Uterus (tissue), 4 donors: ENCODE measurements at places on chromosomes 3 and 15.

GRCh38 chr3:194089357-194090177 is 46.4 kb upstream of the HES1 start:
- peak; percentile 88 for DNase-seq

GRCh38 chr3:62774221-62774620 is 101.0 kb downstream of the CADPS start:
- no peak for DNase-seq

GRCh38 chr15:100968050-100968966 is 49.2 kb downstream of the LRRK1 start:
- DNase-seq: no peak

DNA sequence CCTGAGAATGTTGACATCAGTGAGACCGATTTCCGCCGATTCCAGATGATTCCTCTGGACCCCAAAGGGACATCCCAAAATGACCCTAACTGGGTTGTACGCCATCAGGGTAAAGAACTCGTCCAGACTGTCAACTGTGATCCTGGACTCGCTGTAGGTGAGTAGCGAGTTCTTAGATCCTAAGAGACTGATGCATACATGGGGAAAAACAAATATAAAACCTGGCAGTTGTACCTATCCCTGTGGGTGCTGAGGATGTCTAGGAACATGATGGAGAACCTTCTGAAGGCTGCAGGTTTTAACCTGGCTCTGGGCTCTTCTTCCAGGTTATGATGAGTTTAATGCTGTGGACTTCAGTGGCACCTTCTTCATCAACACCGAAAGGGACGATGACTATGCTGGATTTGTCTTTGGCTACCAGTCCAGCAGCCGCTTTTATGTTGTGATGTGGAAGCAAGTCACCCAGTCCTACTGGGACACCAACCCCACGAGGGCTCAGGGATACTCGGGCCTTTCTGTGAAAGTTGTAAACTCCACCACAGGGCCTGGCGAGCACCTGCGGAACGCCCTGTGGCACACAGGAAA is 12.3 kb downstream of the THBS1 start:
- no peak for DNase-seq

DNA sequence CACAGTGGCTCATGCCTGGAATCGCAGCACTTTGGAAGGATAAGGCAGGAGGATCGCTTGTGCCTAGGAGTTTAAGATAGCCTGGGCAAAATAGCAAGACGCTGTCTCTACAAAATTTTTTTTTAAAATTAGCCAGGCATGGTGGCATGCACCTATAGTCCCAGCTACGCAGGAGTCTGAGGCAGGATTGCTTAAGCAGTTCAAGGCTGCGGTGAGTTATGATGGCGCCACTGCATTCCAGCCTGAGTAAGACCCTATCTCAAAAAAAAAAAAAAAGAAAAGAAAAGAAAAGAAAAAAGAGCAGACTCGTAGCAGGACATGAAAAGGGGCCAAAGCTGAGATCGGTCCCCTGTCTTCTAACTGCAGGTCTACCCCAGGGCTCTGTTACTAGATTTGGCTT is 18.9 kb downstream of the SRGAP3 start:
- DNase-seq: no peak

DNA sequence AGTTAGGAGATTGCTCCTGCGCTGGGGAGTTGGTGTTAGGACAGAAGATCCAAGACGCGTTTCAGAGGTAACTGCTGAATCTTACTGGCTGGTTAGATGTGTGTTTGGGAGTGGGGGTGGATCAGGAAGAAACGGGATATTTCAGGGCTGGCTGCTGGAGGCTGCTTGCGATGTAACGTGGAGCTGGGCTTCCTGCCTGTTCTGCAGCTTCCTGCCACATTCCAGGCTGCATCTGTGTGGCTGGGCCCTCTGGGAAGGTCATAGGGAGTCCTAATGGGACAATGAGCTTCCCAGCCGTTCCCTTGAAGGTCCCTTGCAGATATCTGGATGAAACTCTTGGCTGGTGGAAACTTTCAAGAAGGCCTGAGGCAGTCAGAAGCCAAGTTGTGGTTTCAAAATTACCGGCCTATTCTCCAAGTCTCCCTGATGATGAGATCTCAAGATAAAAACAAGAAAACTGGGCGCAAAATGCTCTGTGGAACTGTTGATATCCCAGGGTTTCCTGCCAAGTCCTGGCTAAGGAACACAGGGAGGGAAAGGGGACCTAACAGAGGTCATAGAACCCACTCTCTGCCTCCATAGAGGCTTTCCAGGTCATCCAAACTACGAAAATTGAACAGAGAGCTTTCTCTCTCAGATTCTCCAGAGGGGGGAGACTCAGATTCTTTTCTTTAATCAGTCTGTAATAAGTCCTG is 67.0 kb downstream of the NOX5 start:
- peak; percentile 63 for DNase-seq

DNA sequence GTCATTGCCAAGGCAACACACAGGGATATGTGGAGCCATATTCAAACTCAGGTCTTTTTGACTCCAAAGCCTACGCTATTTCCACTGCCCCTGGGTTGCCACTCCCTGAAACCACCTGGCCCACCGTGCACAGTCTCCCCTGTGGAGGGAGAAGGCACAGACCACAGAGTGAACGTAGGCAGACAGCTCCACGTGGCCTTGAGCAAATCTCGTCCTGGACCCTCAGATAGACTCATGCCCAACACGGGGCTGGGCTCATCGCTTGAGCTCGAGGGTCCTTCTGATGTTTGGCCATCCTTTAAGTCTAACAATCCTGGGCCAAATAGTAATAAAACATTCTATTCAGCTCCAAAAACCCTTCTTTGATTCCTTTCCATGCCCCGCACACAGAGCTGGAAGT is 72.0 kb downstream of the CPN2 start:
- DNase-seq: peak; percentile 15

- DNase-seq: no peak
These were observed 52.3 kb upstream of the FGF7 start for GRCh38 chr15:49370782-49371181.

DNA sequence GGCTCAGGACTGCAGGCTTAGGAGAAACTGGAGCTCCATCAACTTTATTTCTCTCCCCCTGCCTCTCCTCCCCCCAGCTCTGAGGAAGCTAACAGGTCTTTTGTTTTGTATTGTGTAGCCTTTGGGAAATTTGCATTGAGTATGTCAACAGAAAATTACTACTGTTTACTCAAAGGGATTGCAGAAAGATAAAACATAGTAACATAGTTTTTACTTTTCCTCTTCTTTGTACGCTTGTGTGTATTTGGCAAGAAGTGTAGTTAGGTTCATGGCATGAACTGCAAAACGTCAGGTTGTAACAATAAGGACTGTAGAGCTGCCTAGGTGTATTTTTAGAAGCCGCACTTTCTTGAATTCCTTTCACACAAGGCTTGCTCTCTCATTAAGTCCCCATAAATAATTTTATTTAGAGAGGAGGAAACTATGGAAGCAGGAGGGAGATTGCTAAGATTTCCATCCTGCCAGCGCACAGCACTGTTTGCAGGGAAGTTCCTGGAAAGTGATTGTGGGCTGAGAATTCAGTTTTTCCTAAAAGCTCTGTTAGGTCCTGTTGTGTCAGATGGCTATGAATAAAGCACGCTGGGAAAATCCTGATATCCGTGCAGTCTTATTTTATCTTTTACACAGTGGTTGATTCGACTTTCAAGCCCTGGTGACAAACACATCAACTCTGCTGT is 21.1 kb upstream of the SATB1 start:
- DNase-seq: no peak

- no peak for DNase-seq
These were observed 20.4 kb downstream of the H1-8 start for GRCh38 chr3:129563332-129563731.

DNA sequence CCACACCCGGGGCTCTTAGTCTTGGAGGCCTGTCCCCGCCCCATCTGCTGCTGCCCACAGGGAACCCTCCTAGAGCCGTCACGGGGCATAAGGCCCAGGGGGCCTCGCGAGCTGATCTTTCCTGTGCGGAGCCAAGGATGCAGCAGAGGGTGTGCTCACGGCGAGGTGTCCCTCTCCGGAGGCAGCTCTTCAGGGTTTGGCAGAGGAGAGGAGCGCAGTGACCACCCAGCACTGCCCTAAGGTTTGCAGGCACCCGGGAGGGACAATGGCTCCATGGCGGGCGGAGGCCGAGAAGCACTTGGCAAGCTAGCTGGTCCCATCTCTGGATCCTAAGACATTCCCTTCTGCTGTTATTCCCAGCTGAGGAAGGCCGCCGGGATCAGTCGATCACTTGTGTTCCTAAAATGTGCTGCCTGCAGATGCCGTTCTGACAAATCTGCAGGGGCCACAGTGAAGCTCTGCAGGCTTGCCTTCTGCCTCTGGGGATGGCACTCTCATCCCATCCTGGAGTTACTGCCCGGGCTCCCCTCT is 47.4 kb upstream of the PCSK6 start:
- no peak for DNase-seq

- DNase-seq: no peak
These were observed 6.8 kb downstream of the EDEM1 start for GRCh38 chr3:5194341-5194740.

GRCh38 chr3:60497902-60498301 is 753.4 kb downstream of the FHIT start:
- DNase-seq: no peak

DNA sequence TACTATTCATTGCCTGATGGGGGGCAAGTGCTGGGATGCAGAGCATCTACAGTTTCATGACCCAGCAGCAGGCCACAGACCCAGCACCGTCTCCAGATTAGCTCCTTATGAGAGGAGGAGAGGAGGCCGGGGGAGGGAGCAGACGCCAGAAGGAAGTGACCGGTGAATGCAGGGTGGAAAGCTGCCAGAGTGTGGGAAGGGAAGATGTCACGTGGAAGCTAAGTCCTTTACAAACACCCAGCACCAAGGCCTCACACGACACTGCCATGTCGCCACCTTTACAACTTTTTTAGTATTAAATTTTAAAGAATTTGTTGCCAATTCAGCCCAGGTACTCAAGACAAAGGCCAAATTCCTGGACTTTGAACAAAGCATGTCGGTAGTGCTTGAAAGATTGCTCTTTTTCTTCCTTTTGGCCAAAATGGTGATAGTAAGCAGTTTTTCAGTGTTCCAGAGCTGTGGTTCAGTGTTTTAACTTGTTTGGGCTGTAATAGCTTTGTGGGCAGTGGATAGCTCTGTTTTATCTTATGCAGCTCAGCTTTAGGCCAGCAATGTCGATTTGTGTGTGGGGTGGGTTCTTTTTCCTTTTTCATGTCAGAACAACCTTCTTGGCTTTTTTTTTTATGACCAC is 58.2 kb downstream of the ZBTB38 start:
- DNase-seq: peak; percentile 85

- DNase-seq: no peak
These were observed 10.1 kb upstream of the CAMK1 start for GRCh38 chr3:9779721-9780457.

DNA sequence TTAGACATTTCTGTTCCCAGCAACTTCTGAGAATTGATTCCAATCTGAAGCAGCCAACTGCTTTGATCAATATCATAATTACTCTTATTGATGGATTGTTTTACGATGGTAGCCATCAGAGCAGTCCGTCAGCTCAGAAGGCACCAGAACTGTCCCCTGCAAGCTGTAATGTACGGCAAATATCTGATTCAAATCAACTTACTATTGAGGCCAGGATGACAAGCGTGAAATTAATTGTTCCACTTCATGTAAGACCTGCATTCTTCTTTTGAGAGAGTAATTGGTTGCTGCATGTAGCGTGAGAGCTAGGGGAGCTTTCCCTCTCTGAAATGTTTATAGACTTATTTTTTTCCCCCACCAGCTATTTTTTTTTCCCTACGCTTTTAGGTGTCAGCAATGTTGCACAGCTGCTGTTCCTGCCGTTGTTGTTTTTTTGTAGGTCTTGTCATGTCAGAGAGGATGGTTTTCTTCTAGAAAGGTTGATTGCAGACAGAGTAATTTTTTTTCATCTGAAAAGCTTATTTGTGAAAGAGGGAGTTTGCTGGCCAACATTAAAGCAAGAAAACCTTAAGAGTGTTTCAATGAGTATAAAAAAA is 134.9 kb downstream of the CACNA2D3 start:
- DNase-seq: no peak

DNA sequence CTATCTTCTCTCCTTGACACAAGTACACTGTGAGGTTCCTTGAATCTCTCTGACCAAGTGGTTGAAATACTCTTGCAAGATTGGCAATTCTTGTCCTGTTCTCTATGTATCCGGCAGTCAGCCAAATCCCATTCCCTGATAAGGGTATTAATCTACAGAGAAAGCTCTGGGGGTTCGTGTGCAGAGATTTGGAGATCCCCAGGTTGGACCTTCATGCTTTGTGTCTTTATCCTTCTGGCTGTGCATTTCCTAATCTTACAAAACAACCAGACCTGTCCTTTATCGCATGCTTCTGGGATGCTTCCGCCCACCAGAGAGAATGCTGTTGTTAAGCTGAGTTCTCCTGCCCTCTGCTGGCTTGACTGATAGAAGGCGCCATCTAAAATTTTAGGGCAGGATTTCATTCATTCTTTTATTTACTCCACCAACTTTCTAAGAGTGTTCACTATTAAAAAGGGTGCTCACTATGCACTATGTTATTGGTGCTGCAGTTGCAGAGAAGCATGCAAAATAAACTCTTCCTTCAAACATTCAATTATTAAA is 8.6 kb upstream of the SST start:
- peak; percentile 39 for DNase-seq

DNA sequence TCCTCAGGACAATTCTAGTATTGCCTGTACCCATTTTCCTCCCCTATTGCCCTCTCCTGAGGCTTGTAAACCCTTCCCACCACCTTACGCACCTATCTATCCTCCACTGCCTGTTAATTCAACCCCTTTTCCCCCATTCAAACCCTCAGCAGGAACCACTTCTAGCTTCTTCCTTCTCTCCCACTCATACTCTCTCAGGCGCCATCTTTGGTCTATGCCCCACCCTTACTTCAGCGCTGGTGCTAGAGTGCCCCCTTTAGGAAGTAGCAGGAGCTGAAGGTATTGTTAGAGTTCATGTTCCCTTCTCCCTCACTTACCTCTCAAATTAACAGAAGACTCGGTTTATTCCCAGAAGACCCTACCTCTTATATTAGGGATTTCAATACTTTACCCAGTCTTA is 121.8 kb upstream of the NLGN1 start:
- DNase-seq: no peak

- no peak for DNase-seq
These were observed 45.8 kb downstream of the CHP1 start for GRCh38 chr15:41276831-41277230.

DNA sequence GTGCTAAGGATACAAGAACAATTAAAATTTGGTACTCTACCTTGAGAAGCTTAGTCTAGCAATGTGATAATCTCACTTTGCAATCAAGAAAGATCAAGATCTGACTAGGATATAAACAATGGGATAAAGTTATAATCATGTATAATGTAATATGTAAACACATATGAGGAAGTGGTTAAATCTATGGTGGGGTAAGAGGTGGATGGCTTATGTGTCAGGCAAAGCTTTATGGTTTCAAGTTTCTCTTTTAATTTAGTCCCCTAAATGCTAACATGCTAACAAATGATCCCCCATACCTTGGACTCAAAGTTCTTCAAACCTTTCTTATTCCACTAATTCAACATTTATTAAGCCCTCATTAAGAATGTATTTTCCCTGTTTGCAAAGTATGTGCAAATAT is 2.5 kb downstream of the RSL24D1 start:
- DNase-seq: no peak

- no peak for DNase-seq
These were observed 190.7 kb downstream of the ZIC4 start for GRCh38 chr3:147215660-147216059.
